ENCODE measurements at places on chromosomes 1 and 21.

- DNase-seq: no peak
Measured at GRCh38 chr1:94721240-94721639, 98.9 kb upstream of the SLC44A3 start.

DNA sequence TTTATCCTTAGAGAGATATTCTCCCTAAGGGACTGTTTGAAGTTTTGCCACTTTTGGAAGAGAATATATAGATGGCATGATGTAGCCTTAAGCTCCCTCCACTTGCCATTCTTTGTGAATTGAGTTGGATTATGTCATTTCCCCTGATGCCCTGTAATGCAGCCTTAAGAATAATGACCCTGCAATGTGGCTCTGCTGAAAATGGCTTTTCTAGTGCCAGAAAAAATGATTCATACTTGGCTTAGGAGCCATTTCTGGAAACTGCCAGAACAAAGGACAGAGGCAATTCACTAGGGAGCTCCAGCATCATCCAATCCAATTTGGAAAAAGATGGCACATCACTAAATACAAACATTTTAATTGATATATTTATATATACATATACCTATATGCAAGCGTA, 265.3 kb downstream of the SPATA17 start:
- DNase-seq: no peak

- DNase-seq: peak; percentile 76
Measured at GRCh38 chr1:3651930-3652547, at the start of gene TP73. TSS of gene TP73 (plus strand) at chr1:3652516. CDS start at chr1:3682366, 29,850 bp downstream.

DNA sequence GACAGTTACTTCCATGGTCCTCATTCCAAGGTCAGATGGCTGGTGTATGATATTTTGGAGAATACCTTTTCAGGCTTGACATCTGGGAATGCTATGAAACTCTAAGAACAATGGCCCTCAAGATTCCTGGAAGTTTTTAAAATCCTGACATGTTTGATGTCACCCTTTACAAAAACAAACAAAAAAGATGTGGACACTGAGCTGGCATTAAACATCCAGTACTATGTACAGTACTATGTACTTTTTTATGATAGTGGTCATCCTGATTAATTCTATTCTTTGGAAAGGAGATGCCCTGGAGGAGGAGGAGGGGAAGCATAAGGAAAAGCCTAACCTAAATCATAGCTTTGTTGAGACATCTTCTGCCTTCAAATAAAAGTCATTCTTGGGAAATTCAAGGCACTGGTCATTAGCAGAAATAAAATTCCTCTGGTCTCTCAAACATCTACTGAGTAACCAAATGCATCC, 235.4 kb downstream of the HMCN1 start:
- DNase-seq: no peak

DNA sequence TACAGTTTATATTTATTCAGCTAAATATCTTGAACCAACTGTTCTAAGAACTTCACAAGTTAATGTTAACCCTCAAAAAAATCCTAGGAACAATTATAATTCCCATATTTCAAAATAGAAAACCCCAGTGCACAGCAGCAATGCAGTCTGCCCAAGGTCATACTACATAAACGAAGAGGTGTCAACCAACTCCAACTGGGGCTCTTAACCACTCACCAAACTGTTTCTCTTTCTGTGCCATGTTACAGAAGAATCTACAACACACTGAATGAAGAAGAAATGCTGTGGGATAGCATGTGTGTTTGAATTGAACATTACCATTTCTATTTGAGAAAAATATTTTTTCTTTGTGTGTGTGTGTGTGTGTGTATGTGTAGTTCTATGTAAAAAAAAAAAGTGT, 35.7 kb downstream of the EIF4G3 start:
- DNase-seq: no peak

GRCh38 chr1:32392325-32392724, 1.9 kb downstream of the BSDC1 start:
- DNase-seq: no peak

- DNase-seq: no peak
Measured at GRCh38 chr1:236480758-236481436, 42.9 kb upstream of the LGALS8 start.

DNA sequence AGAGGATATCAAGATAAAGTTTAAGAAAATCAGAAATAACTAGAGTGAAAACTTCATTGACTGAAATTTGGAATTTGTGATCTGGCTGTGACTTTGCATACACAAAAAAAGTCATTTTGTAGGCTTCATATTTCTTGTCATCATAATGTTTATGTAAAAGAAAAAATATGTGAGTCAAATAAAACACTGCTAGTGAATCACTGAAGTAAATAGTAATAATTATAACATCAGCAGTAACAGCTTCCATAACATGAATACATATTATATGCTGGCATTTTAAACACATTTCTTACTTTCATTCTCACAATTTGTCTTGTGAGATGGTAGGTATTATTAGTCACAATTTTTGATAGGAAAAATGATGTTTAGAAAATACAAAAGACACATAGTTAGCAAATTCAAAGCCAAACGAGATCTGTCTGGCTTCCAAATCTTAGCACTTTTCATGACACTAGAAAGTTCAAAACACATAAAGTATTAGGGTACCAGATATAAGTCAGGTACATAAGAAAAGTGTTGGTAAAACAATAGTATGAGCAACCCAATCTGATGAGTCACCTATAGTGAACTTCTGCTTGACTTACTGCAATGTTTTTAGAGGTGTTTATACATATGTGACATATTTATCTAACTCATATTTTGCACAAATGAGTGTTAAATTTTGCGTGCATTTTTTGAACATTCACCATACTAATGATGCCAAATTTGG, 241.0 kb upstream of the SNX7 start:
- DNase-seq: no peak

DNA sequence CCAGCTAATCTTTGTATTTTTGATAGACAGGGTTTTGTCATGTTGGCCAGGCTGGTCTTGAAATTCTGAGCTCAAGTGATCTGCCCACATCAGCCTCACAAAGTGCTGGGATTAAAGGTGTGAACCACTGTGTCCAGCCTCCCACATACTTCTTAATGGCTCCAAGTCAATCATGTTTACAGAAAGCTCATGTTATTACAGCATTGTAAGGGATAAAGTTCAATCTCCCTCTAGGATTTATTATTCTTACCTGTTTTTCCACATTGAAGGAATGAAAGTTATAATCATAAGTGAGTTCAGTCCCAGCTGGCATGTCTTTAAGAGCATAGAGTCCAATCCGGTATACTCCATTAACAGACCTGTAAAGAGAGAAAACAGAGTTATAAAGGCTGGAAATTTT, 39.4 kb downstream of the RUSC1 start:
- no peak for DNase-seq

GRCh38 chr1:245310571-245311531, 156.1 kb downstream of the KIF26B start:
- DNase-seq: no peak

DNA sequence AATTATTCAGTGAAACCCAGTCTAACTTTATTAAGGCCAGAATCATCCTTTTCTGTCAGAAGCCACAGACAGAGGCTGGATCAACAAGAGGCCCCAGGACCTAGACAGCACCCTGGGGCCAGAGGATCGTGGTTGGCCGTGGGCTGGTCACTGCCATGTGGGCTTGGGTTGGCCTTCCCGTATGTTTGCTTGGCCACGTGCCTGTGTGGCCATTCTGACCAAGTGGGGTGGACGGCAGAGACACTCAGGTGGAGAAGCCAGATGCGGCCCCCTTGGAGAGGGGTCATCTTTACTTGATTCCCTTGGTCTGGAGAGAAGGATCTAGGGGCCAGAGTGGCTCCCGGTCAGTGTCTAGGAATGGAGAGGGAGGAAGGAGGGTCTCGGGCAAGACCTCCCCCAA, 327.9 kb downstream of the CAMTA1 start:
- DNase-seq: no peak

GRCh38 chr1:178633056-178633455, 92.0 kb upstream of the RALGPS2 start:
- DNase-seq: no peak

- DNase-seq: no peak
Measured at GRCh38 chr1:200778766-200779165, 40.1 kb downstream of the CAMSAP2 start.

DNA sequence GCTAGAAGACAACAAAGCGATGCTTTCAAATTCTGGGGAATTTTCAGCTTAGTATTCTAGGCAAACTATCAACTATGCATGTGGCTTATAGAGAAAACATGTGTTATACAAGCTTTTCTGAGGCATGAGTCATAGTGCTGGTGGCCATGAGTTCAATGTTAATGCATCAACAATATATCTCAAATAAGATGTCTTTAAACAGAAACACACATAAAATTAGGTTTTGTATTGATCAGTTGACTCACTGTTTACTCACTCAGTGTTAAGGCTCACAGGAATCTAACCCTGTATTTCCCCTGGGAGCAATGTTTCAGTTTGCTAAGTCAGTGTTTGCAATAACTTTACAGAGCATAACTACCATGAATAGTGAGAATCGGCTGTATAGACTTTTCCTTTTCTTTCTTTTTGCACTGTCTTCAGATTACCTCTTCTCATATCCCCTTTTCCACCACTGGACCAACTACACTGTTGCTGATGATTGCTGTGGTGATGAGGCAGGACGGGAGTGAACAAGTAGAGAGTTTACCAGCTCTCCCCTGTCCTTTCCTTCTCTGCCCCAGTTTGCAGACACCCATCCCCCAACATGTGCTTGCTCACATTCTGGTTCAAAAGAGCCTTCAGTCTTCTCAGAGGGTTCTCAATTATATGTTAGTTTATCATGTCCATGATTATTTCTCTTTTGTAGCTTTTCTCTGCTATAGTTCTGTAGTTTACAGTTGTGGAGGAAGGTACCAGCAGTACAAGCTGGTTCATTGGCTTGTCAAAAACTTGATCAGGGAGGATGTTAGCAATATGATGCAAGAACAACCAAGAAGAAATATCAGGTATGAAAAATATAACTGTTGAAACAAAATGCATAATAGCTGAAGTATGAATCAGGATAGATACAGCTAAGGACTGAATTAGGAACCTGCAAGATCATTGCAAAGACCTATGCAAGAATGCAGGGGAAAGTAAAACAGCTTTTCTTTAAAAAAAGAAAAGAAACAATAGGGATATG, 23.9 kb downstream of the CD2 start:
- DNase-seq: no peak

DNA sequence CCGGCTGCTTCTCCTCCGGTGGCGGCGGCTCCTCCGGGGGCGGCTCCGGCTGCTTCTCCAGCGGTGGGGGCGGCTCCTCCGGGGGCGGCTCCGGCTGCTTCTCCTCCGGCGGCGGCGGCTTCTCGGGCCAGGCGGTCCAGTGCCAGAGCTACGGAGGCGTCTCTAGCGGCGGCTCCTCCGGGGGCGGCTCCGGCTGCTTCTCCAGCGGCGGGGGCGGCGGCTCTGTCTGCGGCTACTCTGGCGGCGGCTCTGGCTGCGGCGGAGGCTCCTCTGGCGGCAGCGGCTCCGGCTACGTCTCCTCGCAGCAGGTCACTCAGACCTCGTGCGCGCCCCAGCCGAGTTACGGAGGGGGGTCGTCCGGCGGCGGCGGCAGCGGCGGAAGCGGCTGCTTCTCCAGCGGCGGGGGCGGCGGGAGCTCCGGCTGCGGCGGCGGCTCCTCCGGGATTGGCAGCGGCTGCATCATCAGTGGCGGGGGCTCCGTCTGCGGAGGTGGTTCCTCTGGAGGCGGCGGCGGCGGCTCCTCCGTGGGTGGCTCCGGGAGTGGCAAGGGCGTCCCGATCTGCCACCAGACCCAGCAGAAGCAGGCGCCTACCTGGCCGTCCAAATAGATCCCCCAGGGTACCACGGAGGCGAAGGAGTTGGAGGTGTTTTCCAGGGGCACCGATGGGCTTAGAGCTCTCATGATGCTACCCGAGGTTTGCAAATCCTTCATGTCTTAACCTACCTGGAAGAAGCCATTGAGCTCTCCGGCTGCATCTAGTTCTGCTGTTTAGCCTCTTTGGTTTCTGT, 2.0 kb downstream of the LORICRIN start:
- no peak for DNase-seq

- DNase-seq: no peak
Measured at GRCh38 chr1:202954057-202954745, 3.9 kb downstream of the ADIPOR1 start.

- peak; percentile 32 for DNase-seq
Measured at GRCh38 chr1:35708952-35709351, 9.7 kb downstream of the C1orf216 start.

DNA sequence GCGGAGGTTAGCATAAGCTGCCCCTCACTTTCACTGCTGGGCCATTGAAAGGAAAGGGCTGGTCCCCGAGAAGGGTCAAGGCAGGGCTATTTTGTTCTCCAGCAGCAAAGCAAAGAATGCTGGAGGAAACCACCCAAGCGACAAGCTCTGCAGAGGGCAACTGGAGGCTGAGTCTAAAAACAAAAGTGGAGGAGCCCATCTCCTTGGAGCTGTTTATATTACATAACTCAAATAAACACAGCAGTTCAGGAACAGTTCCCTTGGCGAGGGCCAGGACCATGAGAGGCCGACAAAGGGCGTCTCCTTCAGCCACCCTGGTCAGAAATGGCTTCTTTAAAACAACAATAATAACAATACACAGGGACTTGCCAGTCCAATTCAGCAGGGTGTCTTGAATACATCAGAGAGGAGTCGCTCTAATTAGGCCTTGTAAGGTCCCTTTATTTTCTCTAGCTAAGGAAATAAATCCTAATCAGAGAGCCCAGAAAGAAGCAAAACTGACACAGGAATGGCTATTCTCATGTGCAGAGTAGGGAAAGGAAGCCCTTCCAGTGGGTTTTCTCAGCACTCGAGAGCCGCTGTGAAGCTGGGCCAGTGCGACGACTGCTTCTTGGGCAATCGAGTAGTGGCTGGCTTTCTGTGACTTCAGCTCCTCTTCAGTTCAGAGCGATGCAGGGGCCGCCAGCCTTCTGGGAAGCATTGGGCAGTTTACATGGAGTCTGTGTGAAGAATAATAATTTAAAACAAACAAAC, 57.0 kb upstream of the TARBP1 start:
- DNase-seq: no peak

- DNase-seq: no peak
Measured at GRCh38 chr1:109764561-109765482, 1.1 kb upstream of the EPS8L3 start.

DNA sequence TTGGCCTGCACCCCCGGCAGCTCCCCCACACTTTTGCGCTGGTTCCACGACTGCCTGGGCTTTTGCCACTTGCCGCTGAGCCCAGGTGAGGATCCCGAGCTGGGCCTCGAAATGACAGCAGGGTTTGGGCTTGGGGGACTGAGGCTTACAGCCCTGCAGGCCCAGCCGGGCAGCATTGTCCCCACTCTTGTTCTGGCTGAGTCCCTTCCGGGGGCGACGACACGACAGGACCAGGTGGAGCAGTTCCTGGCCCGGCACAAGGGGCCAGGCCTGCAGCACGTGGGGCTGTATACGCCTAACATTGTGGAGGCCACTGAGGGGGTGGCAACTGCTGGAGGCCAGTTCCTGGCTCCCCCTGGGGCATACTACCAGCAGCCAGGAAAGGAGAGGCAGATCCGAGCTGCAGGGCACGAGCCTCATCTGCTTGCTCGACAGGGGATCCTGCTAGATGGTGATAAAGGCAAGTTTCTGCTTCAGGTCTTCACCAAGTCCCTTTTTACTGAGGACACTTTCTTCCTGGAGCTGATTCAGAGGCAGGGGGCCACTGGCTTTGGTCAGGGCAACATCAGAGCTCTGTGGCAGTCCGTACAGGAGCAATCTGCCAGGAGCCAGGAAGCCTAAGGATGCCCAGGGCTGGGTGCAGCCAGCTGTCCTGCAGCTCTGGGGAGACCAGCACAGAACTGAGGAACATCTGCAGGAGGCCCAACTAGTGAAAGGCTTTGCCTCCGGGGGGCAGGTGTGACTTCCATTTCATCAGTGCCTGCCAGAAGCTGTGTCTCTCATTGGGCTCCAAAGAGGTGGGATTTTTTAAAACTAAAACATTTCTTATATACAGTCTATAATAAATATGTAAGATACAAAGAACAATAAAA, 1.2 kb downstream of the HPDL start:
- DNase-seq: peak; percentile 54

- no peak for DNase-seq
Measured at GRCh38 chr1:86471291-86471690, 2.6 kb downstream of the CLCA1 start.

Measured in DMS53 (cell line).